Psoas muscle (tissue), 8 donors: ENCODE measurements at places on chromosomes 1 and 21. TPM values are rescaled to one million over a fixed set of nuclear protein-coding genes. Genes with fewer than 3 reads are reported as not detected.

DNA sequence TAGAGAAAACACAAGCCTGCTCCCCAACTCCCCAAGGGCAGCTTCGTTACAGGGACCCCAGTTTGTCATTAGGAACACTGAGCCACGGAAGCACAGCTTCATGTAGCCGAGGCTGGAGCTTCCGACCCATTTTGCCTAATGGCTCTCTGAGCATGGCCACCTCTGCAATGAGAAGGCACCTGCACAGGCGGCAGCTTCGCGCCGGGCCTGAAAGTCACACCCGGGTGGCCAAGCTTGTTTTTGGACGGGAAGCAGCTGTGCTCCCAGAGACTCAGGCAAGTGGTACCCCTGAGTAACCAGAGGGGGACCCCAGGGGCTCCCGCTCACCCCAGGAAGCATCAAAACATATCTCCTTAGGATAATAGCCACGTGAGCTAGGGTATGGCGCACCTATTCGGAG, 80.9 kb downstream of the SLC66A1 start:
- no peak for DNase-seq

DNA sequence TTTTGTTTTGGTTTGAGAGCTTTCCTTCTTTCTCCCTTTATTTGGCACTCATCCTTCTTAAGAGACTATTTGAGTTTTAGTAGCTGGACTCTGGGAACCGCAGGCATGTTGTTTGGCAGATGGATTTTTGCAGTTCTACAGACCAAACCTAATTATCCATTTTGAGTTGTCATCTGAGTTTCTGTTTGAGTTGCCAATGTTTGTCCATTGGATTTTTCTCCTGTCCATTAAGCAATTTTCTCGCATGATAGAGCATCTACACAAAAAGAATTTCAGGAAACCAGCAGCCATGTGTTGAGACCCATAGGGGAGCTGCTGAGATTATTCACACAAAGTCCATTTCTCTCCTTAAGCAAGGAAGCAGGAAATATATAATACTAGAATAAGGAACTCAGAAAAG, 17.2 kb upstream of the CXADR start:
- no peak for DNase-seq

- no peak for DNase-seq
Measured at GRCh38 chr1:246142320-246142893, 364.7 kb downstream of the SMYD3 start.

- no peak for DNase-seq
Measured at GRCh38 chr1:197149340-197149739, 2.9 kb upstream of the ASPM start.

DNA sequence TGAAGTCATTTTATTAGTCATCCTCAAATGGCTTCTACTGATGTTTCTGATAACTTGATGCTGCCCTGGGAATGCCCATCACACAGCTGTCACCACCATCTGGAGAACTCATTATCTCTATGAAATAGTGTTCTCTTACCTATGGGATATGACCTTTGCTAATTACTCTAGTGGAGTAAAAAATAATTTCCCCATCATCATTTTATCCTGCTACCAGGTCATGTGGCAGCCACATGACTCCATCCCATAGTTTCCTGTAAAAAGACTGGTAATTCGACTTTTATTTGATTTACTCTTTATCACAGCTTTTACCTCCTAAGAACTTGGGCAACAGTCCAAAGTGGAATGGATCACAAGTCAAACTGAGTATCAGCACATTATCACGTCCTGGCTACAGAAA, 76.1 kb upstream of the USP25 start:
- no peak for DNase-seq

DNA sequence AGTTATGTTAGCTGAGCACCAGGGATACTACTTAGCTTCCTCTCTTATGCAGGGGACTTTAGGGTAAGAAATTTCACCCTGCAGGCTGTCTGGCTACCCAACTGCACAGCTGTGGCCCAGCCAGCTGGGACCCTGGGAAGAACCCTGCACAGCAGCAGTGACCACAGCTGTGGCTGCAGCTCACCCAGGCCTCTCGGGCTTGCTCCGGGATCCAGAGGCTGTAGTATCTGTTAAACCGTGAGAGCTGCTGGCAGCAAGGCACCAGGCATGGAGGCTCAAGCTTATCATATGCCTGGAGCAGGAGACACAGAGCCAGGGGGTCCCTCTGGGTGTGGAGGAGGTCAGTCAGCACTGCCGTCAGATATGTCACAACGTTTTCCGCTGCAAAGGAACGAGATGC, 40.3 kb downstream of the URB1 start:
- no peak for DNase-seq

DNA sequence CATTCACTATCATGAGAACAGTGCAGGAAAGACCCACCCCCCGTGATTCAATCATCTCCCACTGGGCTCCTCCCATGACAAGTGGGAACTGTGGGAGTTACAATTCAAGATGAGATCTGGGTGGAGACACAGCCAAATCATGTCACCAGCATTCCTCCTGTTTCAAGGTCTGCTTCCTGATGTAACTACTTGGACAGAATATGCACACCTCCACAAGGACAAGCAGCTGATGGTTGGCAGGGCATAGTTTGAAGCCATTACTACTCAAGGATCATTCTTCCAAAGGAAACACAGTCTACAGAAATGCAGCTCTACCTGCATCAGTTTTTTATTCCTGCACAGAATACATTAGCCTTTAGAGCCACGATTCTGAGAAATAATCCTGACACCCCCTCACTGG, 28.5 kb upstream of the RNF2 start:
- no peak for DNase-seq

GRCh38 chr1:207280706-207281105, 40.8 kb upstream of the CD55 start:
- DNase-seq = no peak

- no peak for DNase-seq
Measured at GRCh38 chr1:47713333-47713953, 275.6 kb downstream of the FOXD2 start.

- DNase-seq = no peak
Measured at GRCh38 chr1:30906631-30907441, 1.7 kb downstream of the SDC3 start.

DNA sequence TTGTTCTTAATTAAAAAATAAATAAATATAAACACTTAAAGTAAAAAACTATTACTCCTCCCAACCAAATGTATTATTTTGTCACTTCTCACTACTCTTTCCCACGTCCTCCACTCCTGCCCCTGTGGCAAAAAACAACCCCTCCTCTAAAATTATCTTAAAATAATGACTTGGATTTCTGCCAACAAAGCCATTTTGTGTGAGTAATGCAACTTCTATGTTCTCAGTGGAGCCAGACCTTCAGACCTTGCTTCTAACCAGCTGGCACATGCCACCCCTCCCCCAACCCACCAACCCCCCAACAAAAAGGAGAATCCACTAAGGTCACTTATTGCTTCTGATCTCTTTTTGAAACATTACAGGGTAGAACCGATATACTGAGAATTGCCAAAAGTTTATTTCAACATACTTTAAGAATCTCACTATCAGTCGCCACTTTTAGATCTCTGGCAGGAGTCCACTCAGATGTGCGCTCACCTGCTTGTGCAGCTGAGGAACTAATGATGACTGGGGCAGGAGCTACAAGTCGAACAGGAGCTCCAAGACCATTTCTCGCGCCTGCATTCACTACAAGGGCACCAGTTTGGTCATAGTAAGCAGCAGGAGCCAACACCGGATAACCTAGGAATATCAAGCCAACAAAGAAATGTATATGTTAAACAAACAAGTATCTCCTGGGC, 58.3 kb upstream of the SDC3 start:
- DNase-seq = no peak

GRCh38 chr21:31218830-31219608, 125.0 kb downstream of the TIAM1 start:
- DNase-seq = peak; percentile 76

STIL gene
- total RNA-seq = 0.44 TPM

SDHC gene
- total RNA-seq = 354 TPM

RPTN gene
- total RNA-seq = not detected

ST7L gene
- total RNA-seq = 13.7 TPM

BSND gene
- total RNA-seq = not detected

ERICH3 gene
- 0.04 TPM for total RNA-seq

FCER1G gene
- total RNA-seq = 3.3 TPM

GOLT1A gene
- total RNA-seq = not detected
